Renal cortical epithelial cell (primary cell): ENCODE measurements at places on chromosomes 7 and 10.

- peak; percentile 1 for DNase-seq
These were observed 53.8 kb upstream of the CPXM2 start for GRCh38 chr10:123945325-123945920.

GRCh38 chr7:135971366-135971725 is 5.8 kb downstream of the MTPN start:
- DNase-seq, result no peak

DNA sequence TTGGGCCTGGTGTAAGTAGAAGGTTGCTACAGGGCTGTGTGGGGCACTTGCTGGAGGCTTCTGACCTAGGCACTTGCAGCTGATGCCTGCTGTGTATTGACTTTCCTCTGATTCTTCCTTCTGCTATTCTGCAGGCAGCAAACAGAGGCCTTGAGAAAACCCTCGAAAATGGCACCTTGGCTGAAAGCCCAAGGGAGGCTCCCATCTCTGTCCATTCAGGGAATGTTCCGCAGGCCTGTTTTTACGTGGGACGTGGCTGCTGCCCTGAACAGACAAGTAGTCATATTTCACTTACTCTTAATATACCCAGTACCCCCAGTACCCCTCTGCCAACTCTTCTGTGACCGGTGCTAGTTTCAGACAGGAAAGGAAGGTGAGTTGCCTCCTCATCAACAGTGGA is 664.7 kb downstream of the INHBA start:
- no peak for DNase-seq

DNA sequence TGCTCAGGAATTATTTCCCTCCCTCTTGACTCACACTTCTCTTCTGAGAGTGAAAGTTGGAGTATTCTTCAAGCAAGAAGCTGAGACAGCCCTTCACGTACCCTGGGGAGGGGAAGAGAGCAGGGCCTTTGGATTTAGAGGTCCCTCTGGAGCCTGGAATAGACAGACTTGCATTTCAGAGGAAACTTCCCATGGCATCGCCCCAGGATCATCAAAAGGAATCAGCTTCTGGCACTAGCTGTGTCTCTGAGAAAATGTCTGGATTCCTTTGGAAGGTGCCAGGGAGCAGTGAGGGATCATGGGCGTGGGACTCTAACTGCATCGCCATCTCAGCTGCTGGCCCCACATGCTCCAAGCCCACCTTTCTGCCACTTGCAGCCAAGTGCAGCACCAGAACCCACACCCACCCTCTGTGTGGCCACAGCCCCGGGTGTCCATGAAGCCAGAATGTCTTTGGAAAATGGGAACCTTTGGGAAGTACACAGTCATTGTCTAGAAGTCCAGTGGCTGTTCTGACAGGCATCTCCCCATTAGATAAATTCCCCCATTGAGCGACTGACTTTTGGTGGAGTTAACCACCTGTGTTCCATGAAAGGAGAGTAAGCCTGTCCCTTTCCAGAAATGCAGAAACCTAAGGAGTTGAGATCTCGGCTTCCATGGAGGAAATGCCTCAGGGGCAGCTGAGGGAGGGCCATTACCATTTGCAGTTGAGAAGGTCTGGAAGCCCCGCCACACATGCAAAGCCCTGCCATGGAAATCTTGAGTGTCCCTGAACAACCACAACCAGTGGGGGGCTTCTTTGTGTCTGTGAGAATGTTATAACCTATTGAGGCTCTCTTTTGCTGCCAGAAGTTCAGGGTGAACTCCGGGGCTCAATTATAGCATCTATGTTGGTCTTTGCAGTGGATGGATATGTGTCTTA is 57.8 kb upstream of the GDF10 start:
- DNase-seq, result no peak

GRCh38 chr10:114771749-114772148 is 49.8 kb upstream of the FHIP2A start:
- DNase-seq, result no peak

GRCh38 chr7:6654113-6654841 is 17.2 kb downstream of the ZNF316 start:
- DNase-seq, result no peak

GRCh38 chr7:85150624-85151023 is 36.2 kb downstream of the SEMA3D start:
- no peak for DNase-seq

DNA sequence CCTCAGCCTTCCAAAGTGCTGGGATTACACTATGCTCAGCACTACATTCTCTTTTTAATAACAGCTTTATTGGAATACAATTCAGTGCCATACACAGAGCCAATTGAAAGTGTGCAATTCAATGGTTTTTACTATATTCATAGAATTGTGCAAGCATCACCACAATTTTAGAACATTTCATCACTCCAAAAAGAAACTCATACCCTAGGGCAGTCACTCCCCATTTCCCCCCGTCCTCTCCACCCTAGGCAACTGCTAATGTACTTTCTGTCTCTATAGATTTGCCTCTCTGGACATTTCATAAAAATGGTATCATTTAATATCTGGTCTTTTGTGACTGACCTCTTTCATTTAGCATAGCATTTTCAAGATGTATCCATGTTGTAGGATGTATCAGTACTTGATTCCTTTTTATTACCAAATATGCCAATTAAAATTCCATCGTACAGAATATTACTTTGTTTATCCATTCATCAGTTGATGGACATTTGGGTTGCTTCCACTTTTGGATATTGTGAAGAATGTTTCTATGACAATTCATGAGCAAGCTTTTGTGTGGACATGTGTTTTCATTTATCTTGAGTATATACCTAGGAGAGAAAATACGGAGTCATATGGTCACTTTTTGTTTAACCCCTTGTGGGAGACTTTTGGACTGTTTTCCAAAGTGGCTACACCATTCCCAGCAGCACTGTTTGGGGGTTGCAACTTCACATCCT is 6.3 kb upstream of the XPNPEP1 start:
- DNase-seq, result no peak

DNA sequence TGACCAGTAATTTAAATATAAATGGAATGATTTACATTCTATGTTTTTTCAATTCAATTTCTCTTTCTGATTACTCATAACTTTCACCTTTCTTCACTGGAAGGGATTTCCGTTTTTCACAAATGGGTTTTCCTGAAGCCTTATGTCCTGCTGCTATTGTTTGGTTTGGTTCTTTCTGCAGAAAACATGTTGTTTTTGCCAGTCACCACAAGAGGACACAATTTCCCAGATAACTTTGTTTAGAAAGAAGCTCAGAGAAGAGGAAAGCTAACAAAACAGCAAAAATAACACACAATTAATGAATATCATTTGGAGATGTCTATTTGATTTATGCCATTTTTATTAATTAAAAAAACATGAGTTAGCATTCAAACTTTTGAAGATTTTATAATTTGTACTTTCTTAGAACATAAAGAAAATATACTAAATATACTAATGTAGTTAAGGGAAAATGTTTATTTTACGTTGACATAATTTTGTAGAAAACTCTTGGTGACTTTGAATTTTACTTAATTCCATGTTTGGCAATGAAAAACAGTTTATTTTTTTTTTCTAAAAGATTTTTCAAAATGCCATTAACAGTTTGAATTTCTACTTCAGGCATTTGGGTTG is 4.6 kb upstream of the TWIST1 start:
- DNase-seq, result peak; percentile 46

DNA sequence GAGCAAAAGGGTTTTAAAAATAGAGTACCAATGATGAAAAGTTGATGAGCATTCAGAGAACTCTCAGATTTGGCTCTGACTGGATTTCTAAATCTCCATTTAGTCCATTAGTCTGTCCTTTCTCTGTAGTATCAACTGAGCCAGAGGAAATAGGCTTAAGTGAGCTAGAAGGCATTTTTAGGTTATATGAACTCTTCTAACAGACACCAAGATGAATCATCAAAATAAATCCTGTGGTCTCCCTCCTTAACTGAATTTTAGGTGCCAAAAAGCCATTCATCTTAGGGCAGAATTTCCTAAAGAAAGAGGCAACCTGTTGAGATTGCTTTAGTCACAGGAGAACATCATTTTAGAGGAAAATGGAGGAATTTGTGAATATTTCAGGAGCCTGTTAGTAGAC is 305.1 kb downstream of the AUTS2 start:
- DNase-seq, result no peak
